Urothelium cell line (cell line): ENCODE measurements at places on chromosomes 2 and 18.

- DNase-seq = no peak
Measured at GRCh38 chr2:164567335-164567989, 53.8 kb downstream of the GRB14 start.

GRCh38 chr18:34624551-34624950, 85.5 kb upstream of the DTNA start:
- no peak for DNase-seq

DNA sequence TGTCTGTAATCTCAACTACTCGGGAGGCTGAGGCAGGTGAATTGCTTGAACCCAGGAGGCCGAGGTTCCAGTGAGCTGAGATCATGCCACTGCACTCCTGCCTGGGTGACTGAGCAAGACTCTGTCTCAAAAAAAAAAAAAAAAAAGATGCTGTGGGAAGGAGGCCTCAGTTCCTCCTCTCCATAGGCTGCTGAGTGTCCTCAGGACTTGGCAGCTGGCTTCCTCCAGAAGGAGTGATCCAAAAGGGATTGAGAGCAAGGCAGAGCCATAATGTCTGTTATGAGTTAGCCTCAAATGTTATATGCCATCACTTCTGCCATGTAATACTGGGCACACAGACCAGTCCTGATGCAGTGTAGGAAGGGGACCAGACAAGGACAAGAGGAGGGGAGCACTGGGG, 6.6 kb upstream of the NPC1 start:
- no peak for DNase-seq

GRCh38 chr2:53631313-53632125, 136.1 kb upstream of the CHAC2 start:
- DNase-seq = no peak

DNA sequence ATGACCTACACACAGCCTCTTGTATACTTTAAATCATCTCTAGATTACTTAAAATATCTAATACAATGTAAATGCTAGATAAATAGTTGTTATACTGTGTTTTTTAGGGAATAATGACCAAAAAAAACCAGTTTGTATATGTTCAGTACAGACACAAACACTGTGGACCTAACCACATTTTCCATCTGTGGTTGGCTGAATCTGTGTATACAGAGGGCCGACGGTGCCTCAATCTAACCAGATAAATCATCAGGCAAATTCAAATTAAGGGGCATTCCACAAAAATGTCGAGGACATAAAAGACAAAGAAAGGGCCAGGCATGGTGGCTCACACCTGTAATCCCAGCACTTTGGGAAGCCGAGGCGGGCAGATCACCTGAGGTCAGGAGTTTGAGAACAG, 14.1 kb downstream of the MGAT4A start:
- DNase-seq = no peak

- no peak for DNase-seq
Measured at GRCh38 chr2:16120591-16121180, 180.3 kb downstream of the MYCN start.

- DNase-seq = no peak
Measured at GRCh38 chr2:173472112-173472511, 117.4 kb downstream of the CDCA7 start.

GRCh38 chr2:134320930-134321329, 67.1 kb downstream of the MGAT5 start:
- no peak for DNase-seq

DNA sequence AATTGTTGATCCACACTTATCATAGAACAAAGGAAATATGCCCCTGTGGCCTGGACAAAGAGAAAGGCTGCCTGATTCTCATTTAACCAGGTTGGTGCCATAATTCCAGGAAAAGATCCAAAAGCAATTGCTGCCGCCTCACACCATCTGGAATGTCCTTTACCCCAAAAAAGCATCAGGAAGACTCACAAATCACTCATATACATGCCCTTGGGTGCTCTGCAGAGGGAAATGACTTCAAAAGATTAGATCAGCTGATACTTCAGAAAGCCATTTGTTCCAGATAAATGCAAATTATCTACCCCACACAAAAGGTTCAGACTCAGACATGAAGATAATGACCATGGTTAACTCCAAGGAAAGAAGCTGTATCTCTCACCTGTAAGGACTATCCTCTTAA, 285.8 kb downstream of the C1D start:
- no peak for DNase-seq

DNA sequence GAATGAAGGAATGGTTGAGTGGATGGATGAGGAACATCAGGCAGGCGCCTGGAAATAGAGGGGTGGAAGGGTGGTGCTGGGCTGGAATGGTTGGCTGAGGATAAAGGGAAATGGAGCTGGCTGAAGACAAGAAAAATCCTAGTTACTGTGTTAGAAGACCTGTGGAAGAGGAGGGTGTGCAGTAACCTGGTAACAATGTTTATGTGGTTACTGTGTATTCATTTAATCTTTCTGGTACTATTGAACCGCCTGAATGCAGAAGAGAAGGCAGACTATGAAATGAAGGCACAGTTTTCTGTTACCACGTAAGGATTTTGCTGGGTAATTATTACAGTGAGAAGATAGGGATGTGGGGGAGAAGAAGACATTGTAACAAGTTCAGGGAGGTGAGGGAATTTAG, 110.3 kb upstream of the MGAT5 start:
- no peak for DNase-seq

DNA sequence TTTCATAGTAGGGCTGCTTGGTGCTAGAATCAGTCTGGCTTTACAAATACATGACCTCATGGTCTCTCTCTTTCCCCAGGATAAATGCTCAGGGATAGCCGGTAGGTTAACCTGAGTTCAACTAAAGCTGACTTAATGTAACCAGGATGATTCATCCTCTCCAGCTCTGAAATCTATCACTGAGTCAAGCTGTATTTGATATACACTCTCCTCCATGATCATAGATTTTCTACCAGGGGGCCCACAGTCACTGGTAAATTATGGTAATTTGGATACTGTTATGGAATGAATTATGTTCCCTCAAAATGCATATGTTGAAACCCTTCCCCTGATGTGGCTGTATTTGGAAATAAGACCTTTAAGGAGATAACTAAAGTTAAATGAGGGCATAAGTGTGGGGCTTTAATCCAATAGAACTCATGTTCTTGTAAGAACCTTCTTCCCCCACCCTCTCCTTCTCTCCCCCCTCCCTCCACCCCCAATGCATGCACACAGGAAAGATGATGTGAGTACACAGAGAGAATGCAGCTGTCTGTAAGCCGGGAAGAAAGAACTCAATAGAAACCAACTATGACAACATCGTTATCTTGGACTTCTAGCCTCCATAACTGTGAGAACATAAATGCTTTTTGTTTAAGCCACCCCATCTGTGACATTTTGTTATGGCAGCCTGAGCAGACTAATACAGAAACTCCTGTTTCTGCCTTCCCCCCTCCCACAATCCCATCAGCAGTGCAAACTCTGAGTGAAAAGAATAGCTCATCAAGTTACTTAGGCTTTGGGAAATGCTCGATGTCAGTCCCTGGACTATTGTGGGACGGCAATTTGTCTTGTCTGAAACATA, 134.9 kb upstream of the KYNU start:
- DNase-seq = peak; percentile 9

GRCh38 chr2:240214790-240215675, 74.6 kb upstream of the OTOS start:
- no peak for DNase-seq

DNA sequence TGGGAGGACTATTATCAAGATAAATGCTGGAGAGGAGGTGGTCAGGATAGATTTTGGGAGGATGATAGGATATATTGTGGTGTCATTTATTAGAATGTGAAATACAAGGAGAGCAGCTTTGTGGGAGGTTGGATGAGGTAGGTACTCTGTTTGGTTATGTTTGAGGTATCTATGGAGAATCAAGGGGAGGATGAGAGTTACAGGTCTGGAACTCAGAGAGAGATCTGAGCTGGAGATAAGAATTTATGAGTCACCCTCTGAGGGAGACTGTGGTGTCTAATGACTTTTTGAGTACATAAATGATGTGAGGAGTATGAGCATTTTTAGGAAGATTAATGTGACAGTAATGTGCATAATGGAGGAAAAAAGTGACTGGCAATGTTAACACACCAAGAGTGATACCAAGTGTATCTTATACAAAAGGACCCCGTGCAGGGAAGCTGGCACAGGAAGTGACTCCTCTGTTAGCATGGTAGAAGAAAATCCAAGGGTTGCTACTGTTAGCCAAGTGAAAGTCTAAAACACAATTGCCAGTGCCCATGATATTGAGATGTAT, 48.2 kb downstream of the CRIM1 start:
- peak; percentile 59 for DNase-seq

GRCh38 chr2:222017252-222017850, 281.4 kb downstream of the PAX3 start:
- no peak for DNase-seq

GRCh38 chr2:235665661-235666212, 171.9 kb downstream of the AGAP1 start:
- no peak for DNase-seq

DNA sequence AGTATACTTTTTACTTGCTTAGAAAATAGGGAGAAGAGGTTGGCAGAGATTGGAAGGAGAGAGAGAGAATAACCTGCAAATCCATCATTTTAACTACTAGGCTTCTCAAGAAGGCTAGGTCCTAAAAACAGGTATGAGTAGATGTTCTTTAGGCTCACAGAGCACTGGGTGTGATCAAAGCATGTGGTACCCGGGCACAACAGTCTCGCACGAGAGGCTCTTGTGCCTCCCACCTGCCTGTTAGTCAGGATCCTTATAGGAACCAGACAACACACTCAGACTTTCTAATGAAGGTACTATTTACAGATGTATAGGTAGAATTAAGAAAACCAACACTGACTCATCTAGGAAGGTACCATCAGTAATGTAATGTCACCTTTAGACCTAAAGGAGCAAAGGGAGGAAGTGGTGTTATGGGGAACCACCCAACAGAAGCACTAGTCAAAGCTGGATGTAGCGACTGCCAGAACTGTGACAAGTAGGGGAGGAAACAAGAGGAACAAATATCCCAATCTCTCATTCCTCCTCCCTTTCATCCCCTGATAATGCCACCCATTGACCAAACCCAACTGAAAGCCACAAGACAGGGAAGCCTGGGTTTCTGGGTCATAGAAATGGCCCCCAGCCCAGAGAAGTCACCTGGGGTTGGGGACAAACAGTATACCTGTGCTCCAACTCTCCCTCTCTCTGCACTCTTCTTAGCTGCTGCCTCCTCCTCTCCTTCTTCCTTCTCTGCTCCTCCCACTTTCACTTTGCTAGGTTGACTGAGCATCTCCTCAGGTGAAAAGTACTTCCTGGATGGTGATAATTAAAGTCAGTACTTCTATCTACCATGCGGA, 16.0 kb upstream of the MARCHF4 start:
- no peak for DNase-seq

- no peak for DNase-seq
Measured at GRCh38 chr18:12340945-12341660, 33.1 kb downstream of the TUBB6 start.

- DNase-seq = no peak
Measured at GRCh38 chr2:239485622-239486021, 84.8 kb upstream of the HDAC4 start.

GRCh38 chr2:86617153-86617552, 6.5 kb downstream of the RNF103 start:
- DNase-seq = no peak

DNA sequence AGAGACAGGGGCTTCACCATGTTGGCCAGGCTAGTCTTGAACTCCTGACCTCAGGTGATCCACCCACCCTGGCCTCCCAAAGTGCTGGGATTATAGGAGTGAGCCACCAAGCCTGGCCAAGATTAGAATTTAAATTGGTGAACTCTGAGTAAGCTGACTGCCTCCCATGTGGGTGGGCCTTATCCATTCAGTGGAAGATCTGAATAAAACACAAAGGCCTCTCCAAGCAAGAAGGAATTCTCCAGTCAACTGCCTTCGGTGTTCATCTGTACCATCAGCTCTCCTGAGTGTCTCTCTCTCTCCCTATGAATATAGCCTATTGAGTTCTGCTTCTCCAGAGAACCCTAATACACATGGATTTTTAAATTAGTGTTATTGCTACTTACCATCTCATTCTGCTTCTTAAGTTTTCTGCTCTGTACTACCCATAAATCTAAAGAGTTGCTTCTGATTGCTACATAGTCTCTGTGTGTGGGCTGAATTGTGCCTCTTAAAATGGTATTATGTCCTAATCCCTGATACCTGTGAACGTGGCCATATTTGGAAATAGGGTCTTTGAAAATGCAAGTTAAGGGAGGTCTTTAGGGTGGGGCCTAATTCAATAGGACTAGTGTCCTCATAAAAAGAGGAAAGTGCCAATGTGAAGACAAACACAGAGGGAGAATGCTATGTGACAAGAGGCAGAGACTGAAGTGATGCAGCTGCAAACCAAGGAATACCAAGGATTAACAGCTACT, 36.3 kb downstream of the FBXO11 start:
- no peak for DNase-seq

- no peak for DNase-seq
Measured at GRCh38 chr2:174051068-174051467, 85.9 kb upstream of the SP3 start.

- DNase-seq = no peak
Measured at GRCh38 chr2:224160917-224161316, 121.8 kb upstream of the SERPINE2 start.

DNA sequence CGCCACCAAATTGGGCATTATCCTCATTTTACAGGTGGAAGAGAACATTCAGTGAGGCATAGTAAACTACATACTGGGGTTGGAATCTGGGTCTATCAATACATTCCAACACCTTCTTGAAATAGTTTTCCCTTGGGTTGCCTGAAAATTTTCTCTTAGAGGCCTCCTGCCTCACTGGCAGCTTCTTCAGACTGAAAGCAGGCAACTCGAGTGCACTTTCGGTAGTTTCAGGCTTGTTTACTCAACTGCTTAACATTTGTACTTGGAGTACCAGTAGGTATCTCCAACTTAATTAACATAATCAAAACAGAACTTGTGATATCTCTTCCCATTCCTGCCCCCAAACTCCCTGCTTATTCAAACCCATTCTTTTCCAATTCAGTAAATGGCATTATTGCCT, 36.2 kb upstream of the C2orf74 start:
- DNase-seq = no peak

GRCh38 chr2:195343540-195343939, 313.5 kb upstream of the SLC39A10 start:
- no peak for DNase-seq

DNA sequence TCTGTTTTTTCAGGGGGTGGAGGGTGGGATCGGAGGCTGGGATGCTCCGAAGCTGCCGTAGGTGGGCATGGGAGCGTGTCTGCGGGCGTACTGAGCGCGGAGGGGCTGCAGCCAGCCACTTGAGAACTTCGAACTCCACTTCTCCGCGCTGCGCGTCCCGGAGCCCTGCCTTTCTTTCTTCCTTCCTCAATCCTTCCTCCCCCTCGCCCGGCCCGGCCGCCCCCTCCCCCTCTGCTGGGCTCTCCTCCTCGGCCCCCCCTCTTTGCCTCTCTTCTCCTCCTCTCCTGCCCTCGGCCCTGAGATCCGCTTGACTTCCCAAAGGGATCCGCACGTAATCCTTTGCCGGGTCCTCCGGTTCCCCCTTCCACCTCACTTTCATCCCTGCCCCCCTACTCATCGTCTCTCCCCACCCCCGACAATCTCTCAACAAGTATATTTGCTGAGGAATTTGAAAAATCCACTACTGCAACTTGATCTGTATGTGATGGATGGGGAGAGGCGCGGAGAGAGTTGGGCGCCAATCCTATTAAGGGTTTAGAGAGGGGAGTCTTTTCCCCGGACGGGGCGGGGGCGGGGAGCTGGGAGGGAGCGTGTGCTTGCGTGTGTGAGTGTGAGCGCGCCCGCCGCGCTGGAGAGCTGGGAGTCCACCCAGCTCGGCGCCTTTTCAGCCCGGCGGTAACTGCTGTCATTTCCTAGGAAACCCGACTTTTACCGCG, 1.1 kb downstream of the GLI2 start:
- DNase-seq = peak; percentile 80
